Activated naive CD4-positive, alpha-beta T cell treated with Interleukin-2 at 50 U/mL for 16 hours (primary cell): ENCODE measurements at places on chromosomes 5 and 9.

DNA sequence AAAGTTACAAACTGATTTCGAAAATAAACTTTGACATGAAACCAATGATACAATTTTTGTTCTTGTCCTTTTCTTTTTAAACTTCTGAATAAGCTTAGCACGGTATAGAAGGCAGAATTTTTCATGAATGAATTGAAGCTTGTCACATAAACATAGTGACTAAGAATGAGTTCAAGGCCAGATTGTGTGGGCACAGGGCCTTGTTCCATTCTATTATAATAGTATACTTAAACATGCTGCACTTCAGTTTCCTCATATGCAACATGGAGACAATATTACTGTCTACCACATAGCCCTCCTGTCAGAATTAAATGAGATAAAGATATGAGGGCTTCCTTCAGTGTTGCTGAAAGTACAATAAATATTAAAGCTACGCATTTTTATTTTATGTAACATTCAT, 204.2 kb upstream of the HAPLN1 start:
- no peak for DNase-seq

DNA sequence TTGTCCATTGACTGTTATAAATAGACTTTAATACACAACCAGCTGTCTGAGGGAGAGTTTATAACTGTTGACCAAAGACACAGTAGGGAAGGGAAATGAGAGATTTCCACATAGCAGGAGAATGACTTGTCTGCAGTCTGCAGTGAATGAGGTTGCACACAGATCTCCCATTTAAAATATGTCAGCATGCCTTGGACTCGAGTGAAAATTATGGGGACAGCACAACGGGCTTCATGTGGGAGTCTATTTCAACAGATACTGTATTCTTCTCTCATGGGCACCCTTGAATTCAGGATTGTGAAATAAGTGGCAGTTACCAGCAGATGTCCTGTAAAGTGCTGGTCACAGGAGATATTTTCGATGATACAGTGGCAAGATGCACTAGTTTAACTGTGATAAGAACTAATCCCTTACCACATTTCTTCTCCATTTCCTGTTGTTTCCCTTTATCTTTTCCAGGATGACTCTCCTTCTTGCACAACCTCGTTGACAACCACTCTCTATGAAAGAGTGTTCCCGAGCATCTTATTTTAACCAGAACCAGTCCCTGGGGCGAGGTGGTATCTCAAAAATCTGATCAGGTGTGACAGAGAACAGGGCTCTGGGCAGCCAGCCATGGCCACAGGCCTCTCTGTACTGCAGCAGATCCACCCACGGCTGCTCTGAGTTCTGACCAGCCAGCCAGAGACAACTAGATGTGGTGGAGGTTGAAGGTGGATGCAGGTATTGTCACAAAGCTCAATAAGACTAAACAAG, 51.5 kb upstream of the MAP3K1 start:
- no peak for DNase-seq

DNA sequence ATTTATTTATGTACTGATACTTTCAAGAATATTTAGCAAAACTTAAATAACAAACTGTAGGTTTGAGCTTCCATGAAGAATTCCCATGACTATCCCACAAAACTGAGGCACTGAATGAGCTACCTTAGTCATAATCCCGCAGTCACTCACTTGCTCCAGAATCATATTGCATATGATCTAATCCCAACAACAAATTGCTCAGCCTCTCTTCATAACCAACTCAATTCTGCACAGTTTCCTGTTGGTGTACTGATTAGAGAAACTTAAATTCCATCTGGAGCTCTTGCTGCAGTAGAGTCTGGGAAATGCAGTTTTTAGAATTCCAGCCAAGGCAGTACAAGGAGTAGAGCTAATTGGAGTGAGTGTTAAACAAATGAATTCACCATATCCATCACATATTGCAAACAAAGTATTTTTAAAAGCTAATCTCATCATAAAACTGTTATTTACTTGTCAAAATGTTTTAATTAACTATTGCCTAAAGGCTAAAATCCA, 35.7 kb upstream of the CDH18 start:
- DNase-seq: no peak

- DNase-seq: no peak
These were observed 134.5 kb downstream of the FRMD3 start for GRCh38 chr9:83403527-83404238.
